Tibial artery (tissue), 4 donors: ENCODE measurements at places on chromosomes 16 and 17.

GRCh38 chr16:845351-845745 is 44.8 kb upstream of the GNG13 start:
- no peak for DNase-seq

DNA sequence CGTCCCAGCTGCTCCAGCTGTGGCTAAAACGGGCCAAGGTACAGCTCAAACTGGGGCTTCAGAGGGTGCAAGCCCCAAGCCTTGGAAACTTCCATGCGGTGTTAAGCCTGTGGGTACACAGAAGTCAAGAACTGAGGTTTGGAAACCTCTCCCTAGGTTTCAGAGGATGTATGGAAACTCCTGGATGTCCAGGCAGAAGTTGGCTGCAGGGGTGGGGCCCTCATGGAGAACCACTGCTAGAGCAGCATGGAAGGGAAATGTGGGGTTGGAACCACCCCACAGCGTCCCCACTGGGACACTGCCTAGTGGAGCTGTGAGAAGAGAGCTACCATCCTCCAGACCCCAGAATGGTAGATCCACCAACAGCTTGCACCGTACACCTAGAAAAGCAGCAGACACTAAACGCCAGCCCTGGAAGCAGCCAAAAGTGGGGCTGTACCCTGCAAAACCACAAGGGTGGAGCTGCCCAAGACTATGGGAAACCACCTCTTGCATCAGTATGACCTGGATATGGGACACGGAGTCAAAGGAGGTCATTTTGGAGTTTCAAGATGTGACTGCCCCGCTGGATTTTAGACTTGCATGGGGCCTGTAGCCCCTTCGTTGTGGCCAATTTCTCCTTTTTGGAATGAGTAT is 2.2 kb downstream of the SDR42E1 start:
- no peak for DNase-seq

GRCh38 chr16:66901626-66902025 is 17.1 kb downstream of the CDH16 start:
- DNase-seq: no peak

- no peak for DNase-seq
Measured at GRCh38 chr16:2032285-2033056, 5.8 kb downstream of the NHERF2 start.

- DNase-seq: no peak
Measured at GRCh38 chr16:17277981-17278381, 192.8 kb downstream of the XYLT1 start.

DNA sequence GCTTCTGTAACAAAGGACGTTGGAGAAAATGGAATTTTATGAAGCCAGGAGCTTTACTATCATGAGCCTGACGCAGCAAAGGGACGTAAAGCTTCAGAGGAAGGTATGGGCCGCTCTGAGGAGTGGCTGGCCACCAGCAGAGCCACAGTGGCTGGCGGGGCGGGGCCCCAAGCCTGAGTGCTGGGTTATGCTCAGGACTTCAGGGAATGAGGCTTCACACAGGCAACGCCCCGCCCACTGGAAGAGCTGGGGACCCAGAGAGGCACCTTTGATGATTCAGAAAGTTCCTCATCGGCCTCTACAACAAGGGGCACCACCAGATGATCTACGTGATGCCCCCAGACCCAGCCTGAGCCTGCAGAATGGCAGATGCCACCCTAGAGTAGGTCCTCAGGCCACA is 8.8 kb downstream of the NOB1 start:
- no peak for DNase-seq

DNA sequence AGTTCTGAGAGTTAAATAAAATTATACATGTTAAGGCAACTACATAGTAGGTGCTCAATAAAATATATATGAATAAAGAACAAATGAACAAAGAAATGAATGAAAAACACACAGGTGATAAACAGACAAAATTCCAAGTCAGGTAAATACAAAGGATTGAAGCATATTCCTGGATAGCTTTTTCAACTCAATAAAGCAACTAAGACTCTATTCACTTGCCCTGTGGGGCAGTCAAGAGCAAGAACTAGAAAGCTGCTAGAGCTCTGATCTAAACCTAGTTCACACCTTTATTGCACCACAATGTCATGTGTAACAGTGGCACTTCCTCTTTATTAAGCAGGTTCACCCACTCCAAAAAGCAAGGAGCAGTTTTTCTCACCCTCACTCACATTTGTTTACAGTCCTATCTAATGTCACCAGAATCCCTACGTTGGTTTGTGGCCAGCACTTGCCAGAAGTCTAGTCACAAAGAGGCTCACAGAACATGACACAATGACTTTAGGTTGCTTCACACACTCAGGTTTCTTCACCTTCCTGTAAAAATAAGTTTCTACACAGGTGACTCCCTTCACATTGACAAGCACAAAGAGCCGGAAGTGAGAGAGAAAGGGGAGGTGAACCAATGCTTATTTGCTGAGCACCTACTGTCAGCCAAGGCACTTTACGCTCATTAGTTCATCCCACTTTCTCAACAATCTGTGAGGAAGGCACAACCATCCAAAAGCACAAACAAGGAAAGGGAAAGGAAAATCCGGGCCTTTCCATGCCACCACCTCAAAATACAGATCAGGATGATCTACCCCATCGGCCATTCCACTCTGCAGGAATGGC is 70.8 kb downstream of the XPO6 start:
- DNase-seq: no peak

DNA sequence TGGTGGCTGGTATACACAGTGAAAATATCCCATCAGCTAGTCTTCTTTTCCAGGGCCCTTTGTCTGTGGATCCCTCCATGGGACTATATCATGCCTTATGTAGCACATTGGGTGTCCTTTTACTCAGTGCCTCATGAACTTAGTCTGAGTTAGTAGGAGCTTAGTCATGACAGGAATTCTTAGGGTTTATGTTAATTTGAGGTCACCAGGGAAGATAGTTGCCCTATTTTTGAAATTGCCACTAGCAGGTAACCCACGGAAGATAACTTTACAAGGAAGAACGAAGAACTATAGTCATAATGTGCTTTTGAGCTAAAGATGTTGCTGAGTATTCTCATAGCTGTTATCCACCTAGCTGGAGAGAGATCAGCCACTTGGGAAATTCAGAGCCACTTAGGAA is 14.8 kb upstream of the PLK1 start:
- DNase-seq: no peak

- DNase-seq: no peak
Measured at GRCh38 chr16:11535494-11535893, 51.2 kb downstream of the LITAF start.

- DNase-seq: no peak
Measured at GRCh38 chr16:67719778-67720144, 645 bp upstream of the GFOD2 start.

- DNase-seq: no peak
Measured at GRCh38 chr17:17681744-17682292, 560 bp downstream of the RAI1 start.

- DNase-seq: no peak
Measured at GRCh38 chr16:67571981-67572431, 9.7 kb downstream of the CTCF start.

GRCh38 chr17:47898241-47898640 is 2.2 kb downstream of the SP2 start:
- no peak for DNase-seq

- DNase-seq: no peak
Measured at GRCh38 chr17:77460514-77461046, 319.8 kb downstream of the SEC14L1 start.

DNA sequence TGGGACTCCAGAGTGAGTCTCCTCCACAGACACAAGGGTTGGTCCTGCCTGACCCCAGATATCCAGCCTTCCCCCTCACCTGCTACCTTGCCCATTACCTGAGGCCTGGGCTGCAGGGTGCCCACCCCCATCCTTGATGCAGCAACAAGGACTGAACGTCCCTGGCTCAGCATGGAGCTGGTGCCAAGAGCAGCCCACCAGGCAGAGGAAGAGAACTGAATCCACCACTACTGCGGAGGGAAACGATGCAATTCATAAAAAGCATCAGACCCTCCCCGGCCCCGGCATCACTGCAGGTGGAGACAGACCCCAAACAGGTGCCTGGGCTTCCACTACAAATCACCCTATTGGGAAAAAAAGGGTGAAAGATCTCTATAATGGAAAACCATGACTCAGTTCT is 131.0 kb upstream of the TNRC6C start:
- no peak for DNase-seq
